NCI-H1436 (cell line): ENCODE measurements at places on chromosomes 12 and 14.

- DNase-seq, result no peak
Measured at GRCh38 chr14:88879022-88879421, 54.6 kb downstream of the TTC8 start.

DNA sequence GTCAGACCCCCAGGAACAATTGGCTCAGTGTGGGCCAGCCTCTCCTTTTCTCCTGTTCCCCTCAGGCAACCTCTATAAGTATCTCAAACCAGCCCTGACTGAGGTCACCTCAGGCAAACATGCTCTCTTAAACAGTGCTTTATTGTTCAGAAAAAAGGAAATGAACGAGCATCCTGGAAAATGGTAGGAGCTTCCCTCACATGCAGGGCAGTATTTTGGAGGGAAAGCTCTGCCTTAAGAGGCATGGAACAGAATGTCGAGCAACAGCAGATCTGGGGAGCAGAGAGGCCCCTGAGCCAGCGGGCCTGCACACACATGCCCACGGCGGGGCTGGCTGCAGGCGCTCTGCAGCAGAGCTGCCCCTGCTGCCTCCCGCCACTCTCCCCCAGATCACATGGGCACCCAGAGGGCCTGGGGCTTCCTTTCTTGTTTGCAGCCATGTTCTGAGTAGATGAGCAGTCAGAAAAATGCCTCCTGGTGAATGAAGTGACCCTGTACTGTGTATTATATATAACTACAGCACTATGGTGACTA, 42.0 kb downstream of the MOK start:
- DNase-seq, result peak; percentile 45

DNA sequence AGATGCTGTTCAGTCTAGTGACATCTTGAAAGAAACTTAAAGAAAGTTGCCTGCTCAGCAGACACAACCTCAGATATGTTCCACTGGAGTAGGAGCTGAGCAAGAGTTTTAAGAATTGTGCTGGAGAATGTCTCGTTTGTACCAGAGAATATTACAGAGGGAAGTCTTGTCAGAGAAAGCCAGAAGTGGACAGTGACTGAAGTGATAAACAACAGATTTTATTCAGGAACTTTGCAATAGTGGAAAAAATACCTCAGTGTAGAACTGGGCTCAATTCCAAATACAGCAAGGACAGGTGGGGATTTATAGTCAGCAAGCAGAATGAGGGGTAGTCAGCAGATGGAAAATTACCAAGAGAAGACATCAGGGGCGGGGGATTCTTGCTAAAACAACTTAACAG, 18.6 kb downstream of the ZDHHC17 start:
- DNase-seq, result no peak

DNA sequence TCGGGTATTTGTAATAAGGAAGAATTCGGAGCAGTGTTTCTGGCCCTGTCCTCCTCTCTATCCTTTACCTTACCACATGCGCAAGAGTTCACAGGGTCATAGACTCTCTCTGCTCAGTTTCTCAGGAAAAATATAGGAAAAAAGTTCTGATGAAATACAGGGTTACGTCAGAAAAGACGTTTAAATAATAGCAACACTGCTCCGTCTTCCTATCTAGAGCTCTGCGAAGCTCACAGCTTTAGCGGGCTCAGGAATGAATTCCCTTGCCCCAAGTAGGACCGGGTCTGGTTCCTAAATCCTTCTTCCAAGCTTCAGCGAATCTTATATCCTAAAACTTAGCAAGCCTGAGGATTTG, 365 bp downstream of the CCDC59 start:
- no peak for DNase-seq

DNA sequence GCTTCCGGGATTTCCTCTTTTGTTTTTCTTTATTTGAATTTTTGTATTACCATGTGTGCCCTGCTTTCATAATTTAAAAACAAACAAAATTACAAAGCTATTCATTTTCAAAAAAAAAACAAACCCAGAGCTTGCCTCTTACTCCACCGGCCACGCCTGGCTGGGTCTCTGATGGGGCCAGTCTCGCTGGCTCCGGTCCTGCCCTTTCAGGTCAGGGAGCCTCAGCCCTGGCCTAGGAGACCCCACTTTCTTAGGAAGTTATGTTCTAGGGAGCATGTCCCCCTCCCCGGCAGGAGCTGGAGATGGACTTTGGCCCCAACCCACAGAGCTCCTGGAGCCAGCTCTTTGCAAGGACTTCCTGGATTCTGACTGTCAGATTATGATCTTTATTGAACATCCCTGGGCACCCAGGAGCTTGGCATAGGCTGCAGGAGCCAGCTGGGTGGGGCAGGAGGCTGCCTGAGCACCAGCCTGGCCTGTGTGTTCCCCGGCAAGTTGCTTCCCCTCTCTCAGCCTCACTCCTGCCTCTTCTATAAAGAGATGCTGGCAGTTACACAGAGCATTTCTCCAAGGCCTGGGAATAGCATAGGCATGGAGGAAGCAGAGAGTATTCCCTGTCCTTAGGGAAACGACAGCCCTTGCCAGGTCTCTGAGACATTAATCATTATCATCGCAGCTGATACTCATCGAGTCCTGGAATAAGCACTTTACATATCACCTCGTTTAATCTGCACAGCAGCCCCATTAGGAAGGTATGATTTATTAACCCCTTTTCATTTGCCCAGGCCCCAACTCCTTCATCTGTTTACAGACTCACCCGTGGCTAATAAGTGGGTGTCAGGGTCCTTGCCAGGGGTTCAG, 3.5 kb downstream of the DEGS2 start:
- no peak for DNase-seq

- no peak for DNase-seq
Measured at GRCh38 chr12:123952037-123952436, 20.6 kb downstream of the CCDC92 start.
